Cardiac muscle cell (in vitro differentiated cells and primary cell): ENCODE measurements at places on chromosomes 13 and 19. TPM values are rescaled to one million over a fixed set of nuclear protein-coding genes. Genes with fewer than 3 reads are reported as not detected.

TEKTIP1 gene
- polyA plus RNA-seq, result 4.0 and 5.9 TPM in 2 replicates

DACH1 gene
- 2.9 and 3.5 TPM in 2 replicates for polyA plus RNA-seq

GNA15 gene
- polyA plus RNA-seq, result not detected in 2 replicates

KLK3 gene
- 1.00 TPM in 1 of 2 replicates, not detected in the other for polyA plus RNA-seq

IZUMO2 gene
- polyA plus RNA-seq, result not detected in 2 replicates

CEACAM6 gene
- not detected in 2 replicates for polyA plus RNA-seq

HSPB6 gene
- polyA plus RNA-seq, result 0.76 and 2.6 TPM in 2 replicates
